CD4-positive, alpha-beta T cell treated with Interleukin-4 for 1 hour (primary cell): ENCODE measurements at places on chromosomes 16 and 17.
A peak's percentile ranks its signal among the peaks of the same experiment; 100 is the strongest.

- DNase-seq: no peak
These were observed 121.8 kb upstream of the MED13 start for GRCh38 chr17:62186841-62187240.

- DNase-seq: peak; percentile 74
These were observed 129.9 kb downstream of the MGAT5B start for GRCh38 chr17:76997981-76998531.

DNA sequence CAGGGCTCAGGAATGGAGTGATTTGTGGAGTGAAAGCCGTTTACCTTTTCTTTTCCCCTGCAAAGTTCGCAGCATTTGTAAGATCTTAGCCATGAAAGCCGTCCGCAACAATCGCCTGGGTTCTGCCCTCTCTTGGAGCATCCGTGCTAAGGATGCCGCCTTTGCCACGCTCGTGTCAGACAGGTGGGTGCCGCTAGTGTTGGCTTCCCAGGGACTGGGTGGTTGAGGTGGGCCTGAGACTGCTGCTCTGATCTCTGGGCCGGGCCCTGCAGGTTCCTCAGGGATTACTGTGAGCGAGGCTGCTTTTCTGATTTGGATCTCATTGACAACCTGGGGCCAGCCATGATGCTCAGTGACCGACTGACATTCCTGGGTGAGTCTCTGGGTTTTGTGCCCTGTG, 27.3 kb downstream of the NUP85 start:
- DNase-seq: no peak

DNA sequence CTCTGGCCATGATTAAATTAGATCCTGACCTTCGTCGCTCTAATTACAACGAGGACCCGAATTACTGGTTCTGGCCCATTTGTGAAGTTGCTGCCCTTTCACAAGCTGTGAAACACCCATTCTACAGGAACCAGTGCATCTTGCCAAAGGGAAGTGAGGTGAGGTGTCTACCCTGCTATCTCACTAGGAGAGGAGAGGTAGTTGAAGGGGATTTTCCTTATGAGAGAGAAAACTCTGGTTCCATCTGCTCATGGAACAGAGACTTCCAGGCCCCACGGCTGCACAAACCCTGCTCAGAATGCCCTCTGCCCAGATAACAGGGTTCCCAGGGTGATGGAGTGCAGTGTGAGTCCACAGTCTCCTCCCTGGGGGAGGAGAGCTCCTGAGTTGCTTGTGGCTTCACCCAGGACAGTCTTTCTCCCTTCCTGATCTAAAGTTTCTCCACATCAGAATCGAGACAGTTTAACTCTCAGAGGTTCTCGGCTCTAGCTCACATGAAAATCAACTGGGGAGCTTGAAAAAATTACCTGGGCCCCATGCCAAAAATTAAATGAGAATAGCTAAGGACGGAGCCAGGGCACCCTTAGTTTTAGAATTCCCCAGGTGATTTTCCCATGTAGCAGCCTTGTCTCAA, 7.8 kb upstream of the SSTR2 start:
- no peak for DNase-seq

- no peak for DNase-seq
These were observed 1.2 kb downstream of the USP43 start for GRCh38 chr17:9646546-9646885.
